ENCODE measurements at places on chromosomes 3 and 15. TPM values are rescaled to one million over a fixed set of nuclear protein-coding genes. Genes with fewer than 3 reads are reported as not detected.

HIGD2B gene
- not detected for polyA plus RNA-seq

IFT122 gene
- 18.4 TPM for polyA plus RNA-seq

GATM gene
- polyA plus RNA-seq = 421 TPM

CHRNA7 gene
- 0.80 TPM for polyA plus RNA-seq

PRSS50 gene
- polyA plus RNA-seq = 0.19 TPM

C3orf70 gene
- 0.69 TPM for polyA plus RNA-seq

Measured in kidney (tissue), 22 donors.